Kidney glomerular epithelial cell (primary cell): ENCODE measurements at places on chromosomes 7 and 10.

DNA sequence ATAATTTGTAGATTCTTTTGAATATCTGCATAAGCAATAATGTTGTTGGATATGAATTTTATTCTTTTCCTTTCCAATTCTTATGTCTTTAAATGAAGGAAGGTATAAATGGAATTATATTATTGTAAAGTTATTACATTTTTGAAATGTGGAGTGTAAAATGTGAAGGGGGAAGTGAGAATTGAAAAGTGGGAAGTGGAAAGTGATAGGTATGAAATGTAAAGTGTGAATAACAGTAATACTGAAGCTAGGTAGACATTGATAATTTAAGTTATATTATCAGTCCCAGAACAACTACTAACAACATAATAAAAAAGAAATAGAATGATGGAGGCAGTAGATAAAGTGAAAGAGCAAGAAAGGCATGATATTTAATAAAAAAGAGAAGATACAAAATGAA, 39.7 kb upstream of the HYAL4 start:
- DNase-seq: no peak

- DNase-seq: no peak
These were observed 32.3 kb downstream of the CAMK1D start for GRCh38 chr10:12381536-12382156.

DNA sequence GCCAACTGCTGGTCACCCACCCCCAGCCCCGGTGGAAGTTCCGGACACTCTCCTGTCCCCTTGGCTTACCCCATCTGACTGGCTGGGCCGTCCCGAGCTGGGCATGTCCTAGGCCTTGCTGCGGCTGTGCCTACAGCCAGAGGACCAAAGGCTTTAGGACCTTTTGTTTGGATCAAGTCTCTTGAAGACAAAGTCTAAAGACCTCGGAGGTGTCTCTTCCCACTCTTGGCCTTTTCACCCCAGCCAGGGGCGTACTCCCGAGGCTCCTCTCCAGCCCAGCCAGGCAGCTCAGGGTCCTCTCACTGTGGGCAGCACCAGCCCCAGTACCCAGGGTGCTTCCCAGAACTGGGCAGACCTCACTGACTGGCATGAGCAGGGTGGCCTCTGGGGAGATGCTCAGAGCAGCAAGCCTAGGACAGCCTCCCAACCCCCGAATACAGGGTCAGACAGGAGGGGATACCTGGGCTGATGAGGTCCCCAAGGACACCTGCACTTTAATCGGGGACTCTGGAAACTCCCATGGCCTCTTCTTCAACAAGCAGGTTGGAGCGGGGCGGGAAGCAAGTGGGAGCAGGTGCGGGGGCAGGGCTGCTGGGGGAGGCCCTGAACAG, 2.7 kb upstream of the PWWP2B start:
- DNase-seq: no peak

GRCh38 chr7:30303312-30304039, 19.1 kb downstream of the ZNRF2 start:
- no peak for DNase-seq

- DNase-seq: no peak
These were observed 524.1 kb upstream of the SEMA3D start for GRCh38 chr7:85710960-85711359.

- DNase-seq: no peak
These were observed 88.8 kb downstream of the SLC25A13 start for GRCh38 chr7:96233084-96233483.

GRCh38 chr10:126124046-126124445, 227.7 kb downstream of the FANK1 start:
- DNase-seq: no peak

- DNase-seq: no peak
These were observed 5.6 kb downstream of the MORN4 start for GRCh38 chr10:97627731-97628130.

DNA sequence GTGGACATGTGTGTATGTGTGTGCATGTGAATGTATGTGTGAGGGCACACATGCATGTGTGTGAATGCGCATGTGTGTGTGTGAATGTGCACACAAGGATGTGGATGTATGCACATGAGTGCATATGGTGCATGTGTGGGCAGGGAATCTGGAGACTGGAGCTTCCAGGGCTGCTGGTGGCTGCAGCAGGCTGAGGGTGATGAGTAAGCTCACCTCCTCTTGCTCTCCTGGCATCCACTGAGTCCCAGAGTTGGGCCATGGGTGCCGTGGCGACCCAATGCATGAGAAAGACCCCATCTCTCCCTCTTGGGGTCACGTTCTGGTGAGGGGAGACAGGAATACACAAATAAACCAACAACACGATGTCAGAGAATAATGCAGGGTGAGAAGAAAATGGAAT, 33.3 kb upstream of the COL13A1 start:
- DNase-seq: no peak

- no peak for DNase-seq
These were observed 22.7 kb downstream of the BET1 start for GRCh38 chr7:93981480-93981874.

DNA sequence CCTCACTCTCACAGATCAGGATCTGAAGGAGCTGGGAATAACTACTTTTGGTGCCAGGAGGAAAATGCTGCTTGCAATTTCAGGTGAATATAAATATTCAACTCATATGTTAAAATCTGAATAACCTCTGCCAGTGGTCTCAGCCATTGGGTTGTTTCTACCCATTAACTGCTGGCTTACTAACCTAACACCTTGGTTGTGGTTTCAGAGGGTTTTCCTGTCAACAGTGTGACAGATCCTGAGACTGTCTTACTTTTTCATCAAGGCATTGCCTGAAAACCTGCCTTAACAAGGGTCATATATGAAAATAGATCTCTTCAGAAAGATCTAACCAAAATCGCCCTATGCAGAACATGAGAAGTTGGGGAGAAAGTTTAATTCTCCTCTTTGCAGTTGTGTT, 307.7 kb downstream of the BICC1 start:
- DNase-seq: no peak

DNA sequence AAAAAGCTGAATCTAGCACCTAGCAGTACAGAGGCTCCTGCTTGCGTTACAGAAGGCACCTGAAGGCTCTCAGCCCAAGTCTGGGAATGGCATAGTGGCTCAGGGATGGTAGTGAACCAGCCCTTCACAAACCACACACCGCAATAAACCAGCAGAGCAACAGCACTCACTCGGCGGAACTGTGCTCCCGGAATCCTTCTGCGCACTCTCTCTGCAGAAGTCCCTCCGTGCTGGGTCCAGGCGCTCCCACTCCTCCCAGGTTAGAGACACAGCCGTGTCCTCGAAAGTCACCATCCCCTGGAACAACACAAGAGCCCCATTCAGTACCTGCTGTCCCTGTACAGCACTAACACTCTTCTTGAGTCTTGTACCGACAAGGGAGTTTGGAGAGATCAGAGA, 1.5 kb downstream of the ZNF394 start:
- no peak for DNase-seq

GRCh38 chr10:86900955-86901354, 56.5 kb downstream of the MMRN2 start:
- no peak for DNase-seq

DNA sequence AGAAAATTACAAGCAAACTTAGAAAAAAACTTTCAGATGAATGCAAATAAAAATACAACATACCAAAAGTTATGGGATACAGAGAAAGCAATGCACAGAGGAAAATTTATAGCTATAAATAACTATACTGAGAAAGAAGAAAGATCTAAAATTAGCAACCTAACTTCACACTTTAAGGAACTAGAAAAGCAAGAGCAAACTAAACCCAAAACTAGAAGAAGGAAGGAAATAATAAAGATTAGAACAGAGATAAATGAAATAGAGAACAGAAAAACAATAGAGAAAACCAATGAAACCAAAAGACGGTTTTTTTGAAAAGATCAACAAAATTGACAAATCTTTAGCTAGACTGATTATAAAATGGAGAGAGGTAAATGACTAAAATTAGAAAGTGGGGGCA, 9.6 kb upstream of the STRA8 start:
- no peak for DNase-seq

DNA sequence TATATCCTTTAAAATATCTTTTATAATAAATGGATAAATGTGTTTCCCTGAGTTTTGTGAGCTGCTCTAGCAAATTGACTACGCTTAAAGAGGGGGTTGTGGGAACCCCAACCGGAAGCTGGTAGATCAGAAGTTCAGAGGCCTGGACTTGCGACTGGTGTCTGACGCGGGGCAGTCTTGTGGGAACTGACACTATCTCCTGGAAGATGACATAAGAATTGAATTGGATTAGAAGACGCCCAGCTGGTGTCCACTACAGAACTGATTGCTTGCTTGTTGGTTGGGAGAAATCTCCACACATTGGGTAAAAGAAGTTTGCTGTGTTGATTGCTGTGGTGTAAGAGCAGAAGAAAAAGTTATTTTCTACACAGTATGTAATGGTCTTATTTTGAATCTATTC, 51.1 kb upstream of the AHR start:
- no peak for DNase-seq
